ENCODE measurements at places on chromosomes 4 and X.

GRCh38 chrX:155094468-155095061 lies 23.3 kb downstream of the BRCC3 start:
- no peak for DNase-seq

DNA sequence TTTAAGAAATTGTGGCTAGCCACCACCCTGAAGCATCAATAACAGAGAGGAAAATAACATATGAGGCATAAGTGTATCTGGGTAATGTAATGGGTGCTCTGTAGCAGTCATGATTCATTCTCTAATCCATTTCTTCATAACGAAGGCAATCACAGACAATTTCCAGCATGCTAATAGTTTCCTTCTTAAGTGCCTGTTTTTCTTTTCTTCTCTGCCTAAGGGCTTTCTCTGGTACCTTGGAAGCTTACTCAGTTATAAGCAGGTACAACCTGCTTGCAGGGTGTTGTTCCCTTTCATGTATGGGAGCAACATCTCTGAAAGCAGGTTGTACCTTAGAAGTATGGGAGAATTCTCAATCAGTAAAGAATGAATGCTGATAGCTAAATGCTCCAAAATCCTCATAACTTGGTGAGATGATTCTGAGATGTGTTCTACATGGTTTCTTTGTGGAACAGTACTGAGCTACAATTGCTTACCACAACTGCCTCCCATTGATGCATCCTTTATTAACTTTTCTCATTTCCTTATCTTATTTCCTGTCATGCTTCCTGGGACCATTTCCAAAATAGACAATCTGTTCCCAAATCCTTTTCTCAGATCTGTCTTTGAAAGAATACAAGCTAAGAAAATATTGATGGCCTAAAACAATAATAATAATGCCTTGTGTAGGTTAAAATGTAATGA lies 247.6 kb downstream of the PAPSS1 start:
- no peak for DNase-seq

DNA sequence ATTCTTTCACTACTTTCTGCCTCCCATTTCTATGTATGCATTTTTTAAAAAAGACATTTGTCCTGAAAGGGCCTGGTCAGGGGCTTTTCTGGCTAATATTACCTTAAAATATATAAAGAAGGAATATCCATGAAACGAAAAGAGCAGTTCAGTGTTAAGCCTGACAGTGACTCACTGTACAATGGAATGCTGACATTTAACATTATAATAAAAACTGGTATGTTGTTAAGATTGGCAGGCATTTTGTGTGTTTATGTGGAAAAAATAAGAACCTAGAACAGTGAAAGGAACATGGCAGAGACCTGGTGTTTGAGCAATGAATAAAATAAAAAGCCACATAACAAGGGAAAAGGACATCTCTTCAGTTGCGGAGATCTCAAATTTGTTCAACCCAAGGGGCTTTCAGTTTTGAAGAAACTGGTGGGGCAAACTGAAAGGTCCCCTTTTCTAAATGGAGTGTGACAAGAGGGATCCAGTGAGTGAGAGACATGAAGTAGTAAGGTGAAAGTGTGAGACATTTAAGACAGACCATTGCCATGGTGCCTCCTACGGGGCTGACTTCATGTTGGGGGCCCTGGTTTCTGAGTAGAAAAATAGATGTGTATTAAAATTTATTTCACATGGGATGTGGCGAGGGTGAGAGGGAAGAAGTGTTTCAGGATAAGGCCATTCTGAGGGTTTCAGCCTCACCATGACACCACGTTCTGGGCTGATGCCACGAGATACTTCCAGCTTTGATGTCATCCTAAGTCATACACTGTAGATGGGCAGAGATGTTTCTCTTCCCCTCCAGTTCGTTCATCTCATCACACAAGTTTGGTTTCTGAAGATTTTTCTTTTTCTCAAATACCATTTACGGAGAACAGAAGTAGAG lies 324.9 kb downstream of the PPP3CA start:
- no peak for DNase-seq

GRCh38 chr4:87863486-87863885 lies 30.7 kb downstream of the MEPE start:
- DNase-seq = no peak

DNA sequence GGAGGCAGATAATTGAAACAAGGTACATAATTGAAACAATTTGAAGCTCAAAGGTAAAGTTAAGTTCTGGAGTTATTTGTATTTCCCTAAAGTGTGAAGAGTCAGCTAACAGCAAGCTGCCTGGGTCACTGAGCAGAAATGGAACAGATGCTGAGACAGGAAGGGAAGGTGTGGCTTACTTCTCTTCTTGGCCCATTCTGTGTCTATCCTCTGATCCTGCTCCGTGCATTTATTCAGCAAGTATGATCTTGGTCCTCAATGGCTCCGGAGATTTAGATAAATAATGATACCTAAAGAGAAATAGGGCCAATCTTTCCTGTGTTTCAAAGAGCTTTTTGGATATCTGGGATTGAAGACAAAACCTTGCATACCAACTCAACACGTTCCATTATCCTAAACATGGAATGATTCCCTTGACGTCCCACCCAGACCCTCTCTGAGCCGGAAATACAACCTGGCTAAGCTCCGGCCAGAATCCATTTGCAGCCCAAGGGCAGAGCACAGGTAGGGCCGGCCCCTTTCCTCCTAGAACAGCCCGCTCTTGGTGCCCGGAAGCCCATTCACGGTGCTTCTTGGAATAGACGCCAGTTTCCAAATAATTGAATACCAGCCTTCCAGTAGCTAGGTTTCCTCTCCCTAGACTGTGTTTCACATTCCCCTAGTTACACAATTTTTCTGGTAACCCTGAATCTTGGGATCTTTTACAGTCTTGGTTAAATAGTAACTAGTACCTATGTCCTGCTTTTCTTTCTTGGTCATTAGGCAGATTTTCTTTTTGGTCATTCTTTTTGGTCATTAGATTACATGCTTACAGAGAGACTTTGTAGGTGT lies 211.0 kb downstream of the NWD2 start:
- no peak for DNase-seq

- no peak for DNase-seq
Observed at GRCh38 chrX:38717871-38718270, 83.4 kb upstream of the MID1IP1 start.

DNA sequence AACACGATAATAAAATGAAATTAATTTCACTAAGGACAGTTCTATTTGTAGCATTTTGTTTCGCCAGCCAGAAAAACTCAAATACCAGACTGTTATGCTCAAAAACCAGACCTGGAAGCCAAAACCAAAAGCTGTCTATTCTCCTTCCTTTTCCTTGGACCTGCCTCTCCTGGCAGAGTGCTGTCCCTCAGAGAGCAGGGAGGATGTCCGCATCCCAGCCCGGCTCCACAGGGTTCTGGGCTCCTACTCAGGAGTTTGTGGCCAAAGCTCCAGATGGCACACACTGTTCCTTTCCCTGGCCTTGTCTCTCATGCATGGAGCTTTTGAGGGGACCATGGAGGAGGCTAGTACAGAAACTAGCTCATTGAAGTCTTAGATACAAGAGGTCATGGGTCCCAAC lies 41.9 kb upstream of the C1QTNF7 start:
- DNase-seq = no peak

DNA sequence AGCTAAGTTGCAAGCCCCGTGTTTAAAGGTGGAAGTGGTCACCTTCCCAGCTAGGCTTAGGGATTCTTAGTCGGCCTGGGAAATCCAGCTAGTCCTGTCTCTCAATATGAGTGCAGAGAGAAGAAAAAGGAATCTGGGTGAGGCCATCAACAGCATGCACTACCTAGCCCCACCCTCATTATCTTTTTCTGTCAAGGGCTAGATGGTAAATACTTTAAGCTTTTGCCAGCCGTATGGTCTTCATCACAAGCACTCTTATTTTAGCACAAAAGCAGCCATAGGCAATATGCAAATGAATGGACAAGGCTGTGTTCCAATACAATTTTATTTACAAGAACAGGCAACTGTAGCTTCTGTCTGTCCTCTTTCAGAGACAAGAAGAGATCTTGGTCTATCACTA lies 282.9 kb downstream of the ZNF674 start:
- no peak for DNase-seq

DNA sequence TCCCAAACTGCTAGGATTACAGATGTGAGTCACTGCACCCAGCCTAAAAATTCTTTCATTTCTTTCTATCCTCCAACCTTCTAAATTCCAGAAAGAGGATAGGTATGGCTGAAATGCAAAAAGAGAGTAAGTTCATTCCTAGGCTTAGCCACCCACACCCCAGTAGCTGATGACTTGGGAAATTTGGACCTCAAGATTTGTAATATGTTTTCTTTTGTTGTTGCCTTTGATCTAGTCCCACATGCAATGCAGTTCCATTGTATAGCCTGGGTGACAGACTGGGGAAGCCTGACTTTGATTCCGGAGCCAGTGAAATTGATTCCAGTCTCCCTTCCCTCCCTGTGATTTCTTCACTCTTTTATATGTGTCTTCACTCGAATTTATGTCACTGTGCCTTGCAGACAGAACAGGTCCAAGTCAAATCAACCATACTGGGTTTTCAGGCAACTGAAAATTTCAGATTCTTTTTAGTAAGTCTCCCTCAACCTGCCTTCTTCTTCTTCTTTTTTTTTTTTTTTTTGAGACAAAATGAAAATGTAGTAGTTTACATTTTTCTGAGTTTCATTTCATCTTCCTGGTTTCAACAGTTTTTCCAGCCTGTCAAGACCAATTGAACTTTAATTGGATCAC lies 176.2 kb upstream of the RBPJ start:
- DNase-seq = no peak

DNA sequence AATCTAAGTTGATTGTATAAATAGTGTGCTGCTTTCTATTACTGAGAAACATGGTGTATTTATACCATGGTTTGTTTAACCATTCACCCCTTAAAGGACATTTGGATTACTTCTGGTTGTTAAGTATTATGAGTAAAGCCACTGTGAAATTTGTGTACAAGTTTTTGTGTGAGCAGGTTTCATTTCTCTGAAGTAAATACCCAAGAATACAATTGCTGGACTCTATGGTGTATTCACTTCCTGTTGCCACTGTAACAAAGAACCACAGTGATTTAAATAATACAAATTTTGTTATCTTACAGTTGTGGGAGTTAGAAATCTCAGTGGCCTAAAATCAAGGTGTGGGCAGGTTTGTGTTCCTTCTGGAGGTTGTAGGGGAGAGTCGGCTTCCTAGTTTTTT lies 869.6 kb downstream of the CCSER1 start:
- no peak for DNase-seq

GRCh38 chrX:74437530-74437929 lies 16.2 kb downstream of the SLC16A2 start:
- no peak for DNase-seq

- DNase-seq = no peak
Observed at GRCh38 chr4:27078934-27079455, 218.4 kb downstream of the STIM2 start.

DNA sequence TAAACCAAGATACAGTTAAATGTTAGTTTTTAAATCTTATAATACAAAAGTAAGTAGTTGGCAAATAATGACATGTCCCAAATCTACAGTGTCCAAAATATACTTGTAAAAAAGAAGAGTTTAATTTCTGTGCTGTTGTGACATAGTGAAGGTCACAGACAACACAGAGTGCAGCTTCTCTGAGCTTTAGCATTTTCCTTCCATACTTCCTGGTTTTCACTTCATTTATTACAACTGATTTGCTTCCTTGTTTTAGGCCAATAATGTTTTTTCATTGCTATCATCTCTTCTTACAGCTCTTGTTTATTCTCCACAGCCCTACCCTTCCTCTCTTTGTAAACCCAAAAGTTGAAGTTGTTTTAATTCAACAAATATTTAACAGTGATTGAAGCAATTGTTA lies 132.4 kb upstream of the TET2 start:
- no peak for DNase-seq

DNA sequence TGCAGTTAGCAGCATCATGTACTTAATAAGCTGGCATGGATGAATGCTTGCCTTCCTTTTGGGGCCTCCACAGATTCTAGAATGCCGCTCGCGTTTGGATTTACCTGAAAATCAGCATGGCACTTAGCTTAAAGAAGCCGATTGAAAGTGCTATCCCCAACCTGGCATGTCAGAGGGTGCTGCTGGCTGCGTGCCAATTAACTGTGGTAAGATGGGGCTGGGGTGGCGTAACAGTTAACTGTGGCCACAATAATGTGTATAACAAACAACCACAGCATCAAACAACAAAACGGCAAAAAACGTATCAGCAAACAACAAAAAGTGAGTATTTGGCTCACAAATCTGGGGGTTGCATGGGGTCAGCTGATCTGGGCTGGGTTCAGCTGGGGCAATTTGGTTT lies 70.5 kb downstream of the CBLL2 start:
- DNase-seq = no peak

DNA sequence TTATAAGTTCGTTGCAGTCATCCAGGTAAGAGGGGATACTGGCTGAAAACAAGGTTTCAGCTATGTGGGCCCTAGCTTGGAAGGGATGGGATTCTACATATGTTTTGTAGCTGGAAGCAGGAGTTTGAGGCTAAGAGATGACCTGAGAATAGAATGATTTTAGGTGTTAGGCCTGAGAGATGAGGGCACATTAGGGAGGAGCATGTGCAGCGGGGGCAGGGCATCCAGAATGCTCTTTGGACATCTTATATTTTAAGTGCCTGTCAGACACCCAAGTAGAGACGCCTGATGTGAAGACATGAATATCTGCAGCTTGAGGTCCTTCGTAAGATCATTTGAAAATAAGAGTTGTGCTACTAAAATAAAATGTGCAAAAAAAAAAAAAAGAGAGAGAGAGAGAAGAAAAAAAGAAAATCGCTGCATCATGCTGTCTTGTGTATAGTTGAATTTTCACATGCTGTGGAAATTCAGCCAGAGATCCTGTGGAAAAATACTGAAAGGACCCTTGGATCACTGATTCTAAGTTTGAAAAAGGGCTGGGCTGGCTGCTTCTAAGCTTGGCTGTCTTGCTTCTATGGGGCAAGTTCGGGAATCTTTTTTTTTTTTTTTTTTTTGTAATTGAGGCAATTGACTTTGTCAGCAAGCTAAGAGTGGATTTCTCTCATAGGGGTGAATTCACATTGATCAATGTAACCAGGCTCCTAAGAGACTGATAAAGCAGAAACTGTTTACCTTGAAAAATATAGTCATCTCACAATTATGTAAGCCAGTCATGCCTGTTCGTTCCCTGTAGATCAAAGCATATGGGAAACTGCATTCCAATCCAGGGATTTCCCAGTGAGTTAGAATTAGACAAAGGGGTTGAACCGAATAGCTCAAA lies 341.0 kb upstream of the GATB start:
- no peak for DNase-seq

DNA sequence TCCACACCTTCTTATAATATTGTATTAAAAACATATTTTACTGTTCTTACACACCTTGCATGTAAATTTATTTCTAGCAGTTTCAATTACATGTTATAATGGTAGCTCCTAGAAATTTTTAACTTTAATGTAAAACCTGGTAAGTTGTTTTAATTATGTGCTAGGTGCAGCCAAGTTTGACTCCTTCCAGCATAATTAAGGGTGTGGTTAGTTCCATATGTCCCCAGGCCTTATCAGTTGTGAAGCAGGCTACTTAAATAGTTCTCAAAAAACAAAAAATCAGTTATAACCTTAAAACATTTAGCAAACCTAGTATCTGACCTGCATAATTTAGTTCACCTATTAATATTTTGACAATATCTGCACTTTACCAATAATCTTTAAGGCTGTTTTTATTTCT lies 26.9 kb upstream of the PASD1 start:
- no peak for DNase-seq
